Lung (tissue), 17 donors: ENCODE measurements at places on chromosomes 7 and 10. TPM values are rescaled to one million over a fixed set of nuclear protein-coding genes. Genes with fewer than 3 reads are reported as not detected.

DNA sequence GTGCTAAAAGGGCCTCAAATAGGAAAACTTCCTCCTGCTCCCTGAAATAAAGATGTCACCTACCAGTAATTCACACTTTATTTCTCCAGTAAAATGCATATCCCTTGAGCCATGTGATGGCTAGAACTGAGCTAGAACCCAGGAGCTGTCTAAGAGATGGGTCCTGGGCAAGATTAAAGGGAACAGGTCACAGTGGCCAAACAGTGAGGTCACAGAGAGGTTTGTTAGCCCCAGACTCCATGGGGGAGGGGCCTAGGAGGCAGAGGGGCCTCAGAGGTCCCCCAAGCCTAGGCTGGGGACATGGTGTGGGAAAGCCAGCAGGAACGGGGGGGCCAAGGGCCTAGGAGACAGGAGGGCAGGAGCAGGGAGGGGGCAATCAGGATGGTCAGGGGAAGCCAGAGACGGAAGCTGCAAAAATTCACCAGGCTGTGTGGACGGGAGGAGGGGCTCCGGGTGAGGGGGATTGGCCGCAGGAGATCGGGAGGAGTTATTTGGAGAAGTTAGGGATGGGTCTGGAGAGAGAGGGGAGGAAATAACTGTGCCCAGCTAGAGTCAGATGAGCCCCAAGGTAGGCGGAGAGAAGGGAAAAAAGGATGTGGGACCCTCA, 3.3 kb downstream of the FBXO24 start:
- DNase-seq, result peak; percentile 61

LFNG gene
- 47.6 TPM for total RNA-seq

ANKRD16 gene
- 7.7 TPM for total RNA-seq

DNA2 gene
- 6.2 TPM for total RNA-seq

DNA sequence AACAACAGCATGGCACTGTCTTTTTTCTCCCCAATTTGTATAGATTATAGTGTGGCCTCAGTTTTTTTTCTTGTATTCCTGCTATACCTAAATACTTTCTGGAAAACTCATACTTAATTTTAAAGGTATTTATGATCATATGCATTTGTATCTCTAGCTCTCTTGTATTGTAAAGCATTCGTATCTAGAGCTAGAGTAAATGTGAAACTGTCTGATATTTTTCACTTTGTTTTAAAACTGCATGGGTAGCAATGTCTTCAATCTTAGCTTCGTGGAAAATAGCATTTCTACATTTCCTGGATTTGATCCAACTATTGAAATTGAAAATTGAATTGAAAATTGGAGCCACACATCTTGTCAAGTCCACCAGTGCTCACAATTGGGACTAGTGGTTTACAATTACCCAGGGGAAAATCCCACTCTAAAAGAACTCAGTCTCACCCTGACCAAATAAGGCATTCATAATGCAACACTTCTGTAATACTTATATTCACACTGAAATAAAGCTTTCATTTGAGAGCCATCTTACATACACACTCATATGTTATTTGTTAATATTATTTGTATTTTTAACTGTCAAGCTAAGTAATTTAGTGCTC, 51.3 kb upstream of the KLF6 start:
- no peak for DNase-seq
